ENCODE measurements at places on chromosomes 11 and 22.
A peak's percentile ranks its signal among the peaks of the same experiment; 100 is the strongest.

GRCh38 chr11:133999355-133999754 is 42.6 kb upstream of the IGSF9B start:
- DNase-seq: no peak

- DNase-seq: no peak
Observed at GRCh38 chr11:40759341-40759740, 700.1 kb downstream of the LRRC4C start.

DNA sequence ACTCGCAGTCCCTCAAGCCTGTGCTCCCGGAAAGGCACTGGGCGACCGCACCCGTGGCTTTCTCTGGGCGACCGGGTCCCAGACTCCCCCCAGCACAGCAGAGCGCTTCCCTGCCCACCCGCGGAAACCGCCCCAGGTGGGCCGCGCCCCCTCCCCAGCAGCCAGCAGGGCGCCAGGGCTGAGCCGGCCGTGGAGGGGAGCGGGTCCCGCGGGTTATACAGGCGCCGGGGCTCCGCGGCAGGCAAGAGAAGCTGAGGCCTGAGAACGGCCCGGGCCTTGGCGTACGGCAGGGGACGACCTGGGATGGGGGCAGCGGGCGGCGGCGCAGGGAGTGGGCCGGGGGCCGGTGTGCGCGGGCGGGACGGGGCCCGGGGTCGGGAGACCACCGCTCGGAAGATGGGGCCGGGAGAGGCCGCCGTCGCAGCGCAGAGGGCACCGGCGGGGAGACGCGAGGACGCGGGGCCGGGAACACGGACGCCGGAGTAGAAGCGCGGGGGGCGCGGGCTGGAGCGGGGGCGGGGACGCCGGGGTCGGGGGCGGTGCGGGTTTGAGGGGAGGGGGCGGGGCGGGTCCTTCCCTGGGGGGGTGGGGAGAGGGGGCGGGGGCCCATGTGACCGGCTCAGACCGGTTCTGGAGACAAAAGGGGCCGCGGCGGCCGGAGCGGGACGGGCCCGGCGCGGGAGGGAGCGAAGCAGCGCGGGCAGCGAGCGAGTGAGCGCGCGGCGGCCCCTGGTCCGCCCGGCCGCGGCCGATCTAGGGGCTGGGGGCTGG is at the start of gene MDK:
Gene MDK, plus strand, starts transcription at position 622 of the 771 bp plus-strand sequence. CDS start 389 bp downstream, outside the sequence.
- DNase-seq: peak; percentile 78

- no peak for DNase-seq
Observed at GRCh38 chr11:21495879-21496278, 697.0 kb upstream of the ANO5 start.

DNA sequence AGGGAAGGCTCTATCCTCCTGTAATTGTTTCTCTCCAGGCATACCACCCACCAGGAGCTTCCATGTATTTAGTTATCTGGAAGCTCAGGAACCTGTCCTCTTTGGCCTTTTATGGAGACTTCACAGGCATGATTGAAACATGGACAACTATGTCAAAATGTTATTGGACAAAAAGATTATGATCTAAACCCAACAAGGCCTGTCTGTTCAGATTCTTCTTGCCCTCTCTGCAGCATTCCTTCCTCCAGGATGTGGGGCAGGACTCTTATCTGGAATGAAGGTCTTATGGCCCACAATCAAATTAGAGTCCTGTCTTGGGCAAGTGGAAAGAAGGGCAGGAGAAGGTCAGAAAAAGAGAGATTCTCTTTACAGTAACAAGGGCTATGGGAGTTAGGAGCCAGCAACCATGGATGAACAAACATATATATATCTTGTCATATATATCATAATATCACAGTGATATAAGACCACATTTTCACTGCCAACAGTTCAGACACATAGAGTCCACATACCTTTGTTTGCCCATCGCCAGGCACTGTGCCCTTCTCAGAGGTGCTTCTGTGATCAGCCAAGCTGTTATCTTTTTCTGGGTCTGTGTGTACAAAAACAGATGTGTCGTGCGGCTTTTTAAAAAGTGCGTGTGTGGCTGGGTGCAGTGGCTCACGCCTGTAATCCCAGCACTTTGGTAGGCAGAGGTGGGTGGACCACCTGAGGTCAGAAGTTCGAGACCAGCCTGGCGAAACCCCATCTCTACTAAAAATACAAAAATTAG is 42.5 kb upstream of the SUSD2 start:
- no peak for DNase-seq

DNA sequence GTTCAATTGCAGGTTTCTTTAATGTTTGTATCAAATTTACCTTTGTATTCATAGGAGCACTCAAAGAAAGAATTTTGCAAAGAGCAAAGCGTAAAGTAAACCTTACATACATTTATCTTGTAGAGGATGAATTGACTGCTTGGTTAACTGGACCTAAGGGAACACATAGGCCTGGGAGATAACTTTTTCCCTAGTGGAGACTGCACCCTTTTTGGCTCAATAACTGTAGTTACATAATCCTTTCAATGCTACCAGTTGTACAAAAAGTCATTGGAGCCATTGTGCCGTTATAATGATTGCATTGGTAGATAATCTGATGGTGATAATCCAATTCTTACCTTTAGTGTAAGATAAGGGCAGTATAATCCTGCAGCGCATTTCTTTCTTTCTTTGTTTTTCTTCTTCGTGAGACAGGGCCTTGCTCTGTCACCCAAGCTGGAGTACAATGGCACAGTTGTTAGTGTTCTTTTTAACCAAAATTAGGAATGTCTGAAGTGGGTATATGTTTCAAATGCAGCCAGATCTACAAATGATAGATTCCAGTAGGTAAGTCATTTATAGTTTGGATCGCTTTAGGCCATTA is 18.3 kb downstream of the ATG13 start:
- DNase-seq: no peak

GRCh38 chr11:20161923-20162744 is 1.9 kb upstream of the DBX1 start:
- no peak for DNase-seq

DNA sequence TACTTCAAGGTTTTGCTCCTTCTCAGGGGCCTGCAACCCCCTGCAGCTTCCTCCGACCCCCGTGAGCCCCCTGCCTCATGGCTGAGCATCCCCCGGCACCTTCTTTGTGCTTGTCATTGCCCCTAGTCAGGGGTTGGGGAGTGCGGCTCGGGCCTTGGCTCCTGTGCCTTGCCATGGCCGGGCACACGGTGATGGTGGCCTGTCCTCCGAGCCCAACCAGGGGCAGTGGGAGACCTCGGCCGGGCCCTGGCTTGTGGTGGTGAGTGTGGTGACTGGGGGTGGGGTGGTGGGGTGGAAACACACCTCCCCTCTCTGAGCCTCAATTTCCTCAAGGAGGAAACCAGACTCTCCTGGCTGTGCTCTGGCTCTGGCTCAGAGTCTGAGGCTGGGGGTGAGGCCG is 1.5 kb upstream of the MRGPRG start:
- no peak for DNase-seq

DNA sequence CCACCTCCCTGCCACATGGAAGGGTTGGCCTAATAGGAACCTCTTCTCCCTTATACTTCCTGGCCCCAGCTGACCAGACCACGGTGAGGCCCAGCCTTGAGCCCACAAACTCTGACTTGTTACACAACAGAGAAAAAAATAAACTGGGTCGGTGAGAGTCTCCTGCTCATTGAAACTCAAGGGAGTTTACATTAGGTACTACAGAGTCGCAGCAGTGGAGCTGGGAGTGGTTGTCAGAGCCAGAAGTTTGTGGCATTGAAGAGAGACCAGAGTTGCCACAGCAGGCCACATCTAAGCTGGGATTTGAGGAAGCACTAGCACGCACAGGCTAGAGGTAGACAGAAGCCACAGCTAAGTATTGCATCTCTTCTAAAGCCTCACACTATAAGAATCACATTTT is 296.2 kb downstream of the DDX10 start:
- DNase-seq: no peak

- DNase-seq: no peak
Observed at GRCh38 chr11:16790486-16791190, 52.2 kb downstream of the C11orf58 start.

- DNase-seq: no peak
Observed at GRCh38 chr11:26608507-26609146, 36.6 kb upstream of the MUC15 start.

- DNase-seq: no peak
Observed at GRCh38 chr22:19873138-19873959, 18.7 kb upstream of the GNB1L start.

DNA sequence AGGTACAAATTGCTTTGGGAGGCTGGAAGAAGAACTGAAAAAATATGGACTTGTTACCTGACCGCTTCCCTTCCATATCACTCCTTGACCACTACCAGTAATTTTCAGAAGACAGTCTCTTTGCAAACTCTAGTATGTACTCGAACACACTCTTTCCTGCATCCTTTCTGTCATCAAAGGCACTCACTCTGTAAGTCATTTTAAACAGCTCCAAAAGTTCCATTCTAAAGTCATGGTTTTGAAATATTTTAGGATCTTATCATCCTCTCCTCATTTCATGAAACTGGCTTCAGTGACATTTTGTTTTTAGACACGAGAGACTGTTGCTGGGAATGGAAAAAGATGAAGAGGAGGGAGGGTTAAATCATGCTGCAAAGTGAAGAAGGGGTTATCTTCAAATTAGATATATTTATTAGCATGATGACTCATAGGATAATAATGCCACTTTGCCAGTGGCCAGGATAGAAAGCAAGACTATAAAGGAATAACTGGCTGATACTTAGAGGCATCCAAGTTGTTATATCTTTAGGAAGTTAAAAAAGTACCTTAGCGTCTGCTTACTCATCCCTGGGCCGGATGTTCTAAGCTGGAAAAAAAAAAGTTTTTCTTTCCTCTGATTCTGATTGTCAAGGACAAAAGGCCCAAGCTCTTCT is 549.3 kb downstream of the METTL15 start:
- peak; percentile 20 for DNase-seq

GRCh38 chr11:19244084-19244483 is 3.3 kb upstream of the E2F8 start:
- no peak for DNase-seq

DNA sequence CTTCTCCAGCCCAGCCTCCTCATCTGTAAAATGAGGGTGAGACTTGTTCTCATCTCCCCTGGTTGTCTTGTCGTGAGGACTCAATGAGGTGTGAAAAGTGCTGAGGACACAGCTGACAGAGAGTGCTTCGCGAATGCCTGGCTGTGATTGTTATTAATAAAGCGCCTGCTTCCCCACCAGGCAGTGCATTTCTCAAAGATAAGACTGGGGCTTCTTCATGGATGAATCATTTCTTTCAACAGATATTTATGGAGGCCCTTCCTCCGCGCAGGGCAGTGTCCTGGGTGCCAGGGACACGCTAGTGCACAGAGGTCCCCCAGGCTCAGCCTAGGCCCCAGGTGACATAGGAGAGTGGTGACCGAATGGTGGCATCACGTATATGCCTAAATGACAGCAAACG is 34.3 kb upstream of the SHISAL1 start:
- DNase-seq: no peak

DNA sequence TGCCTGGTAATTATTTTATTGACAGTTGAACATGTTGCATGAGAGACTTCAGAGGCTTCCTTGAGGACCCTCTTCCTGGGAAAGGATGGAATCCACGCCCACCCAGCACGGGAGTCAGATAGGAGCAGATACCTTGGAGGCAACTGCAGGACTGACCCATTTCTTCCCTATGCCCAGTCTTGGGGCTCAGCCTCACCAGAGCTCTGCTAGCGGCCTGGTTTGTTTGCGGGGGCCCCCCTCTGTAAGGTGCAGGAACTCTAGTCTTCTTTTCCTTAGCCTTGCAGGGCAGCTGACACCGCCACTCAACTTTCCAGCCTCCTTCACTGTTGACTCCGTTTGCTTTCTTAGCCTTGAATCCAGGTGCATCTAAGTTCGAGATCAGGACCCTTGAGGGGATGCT is 1032.8 kb downstream of the BRD1 start:
- DNase-seq: no peak

DNA sequence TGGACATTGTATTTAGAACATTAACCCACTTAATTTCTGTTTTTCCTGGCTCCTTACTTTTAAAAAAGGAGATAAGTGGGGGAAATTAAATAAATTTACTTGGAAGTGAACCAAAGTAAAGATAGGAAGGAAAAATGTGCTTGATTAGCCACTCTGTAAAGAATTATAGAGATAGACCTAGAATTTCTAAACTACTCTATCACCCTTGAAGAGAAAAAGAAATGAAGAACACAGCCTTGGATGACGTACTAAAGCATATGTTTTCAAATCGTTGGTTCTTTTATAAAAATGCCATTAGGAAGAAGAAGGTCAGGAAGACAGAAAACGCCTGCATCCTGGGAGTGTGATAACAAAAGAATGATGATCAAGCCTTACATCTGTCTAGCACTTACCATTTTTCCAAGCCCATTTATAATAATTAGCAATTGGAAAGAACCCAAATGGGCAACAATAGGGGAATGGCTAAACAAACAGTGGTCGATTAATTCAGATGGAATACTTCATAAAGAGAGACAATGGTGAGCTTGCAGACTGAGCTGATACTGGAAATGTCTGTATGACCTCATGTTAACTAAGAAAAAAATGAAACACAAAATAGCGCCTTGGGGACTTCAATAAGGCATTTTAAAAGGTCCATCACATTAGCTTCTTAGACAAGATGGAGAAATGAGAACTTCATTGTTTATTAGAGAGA is 81.0 kb upstream of the LRRC55 start:
- no peak for DNase-seq

DNA sequence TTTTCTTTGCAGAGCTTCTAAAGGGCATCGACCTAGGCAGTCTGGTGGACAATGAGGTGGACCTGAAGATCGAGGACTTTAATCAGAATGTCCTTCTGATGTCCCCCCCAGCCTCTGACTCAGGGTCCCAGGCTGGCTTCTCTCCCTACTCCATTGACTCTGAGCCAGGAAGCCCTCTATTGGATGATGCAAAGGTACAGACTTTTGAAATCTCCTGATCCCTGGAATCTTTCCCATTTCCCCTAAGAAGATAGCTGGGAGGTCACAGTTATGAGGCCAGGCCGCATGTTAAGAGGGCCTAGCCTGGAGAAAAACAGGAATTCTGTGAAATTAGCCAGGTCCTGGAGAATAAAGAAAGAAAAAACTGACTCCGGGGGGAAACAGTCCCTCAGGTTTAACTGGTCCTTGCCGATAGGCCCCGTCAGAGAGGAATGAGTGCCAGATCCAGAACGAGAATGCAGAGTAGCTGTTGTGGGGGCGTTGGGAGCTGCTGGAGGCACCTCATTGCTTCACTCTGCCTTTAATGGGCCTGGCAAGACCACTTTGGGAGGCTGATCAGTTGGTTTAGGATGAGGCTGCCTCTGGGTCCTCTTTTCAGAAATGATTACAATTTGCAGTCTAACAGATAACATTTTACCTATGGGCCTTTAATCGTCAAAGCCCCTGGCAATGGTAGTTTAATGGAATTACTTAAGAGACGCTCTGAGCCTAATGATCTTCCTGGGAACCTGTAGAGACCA is 39.2 kb downstream of the SHISA8 start:
- DNase-seq: no peak
